ENCODE measurements at places on chromosomes 7 and 10.

- DNase-seq = no peak
These were observed 175.4 kb upstream of the AKR1E2 start for GRCh38 chr10:4650582-4650981.

DNA sequence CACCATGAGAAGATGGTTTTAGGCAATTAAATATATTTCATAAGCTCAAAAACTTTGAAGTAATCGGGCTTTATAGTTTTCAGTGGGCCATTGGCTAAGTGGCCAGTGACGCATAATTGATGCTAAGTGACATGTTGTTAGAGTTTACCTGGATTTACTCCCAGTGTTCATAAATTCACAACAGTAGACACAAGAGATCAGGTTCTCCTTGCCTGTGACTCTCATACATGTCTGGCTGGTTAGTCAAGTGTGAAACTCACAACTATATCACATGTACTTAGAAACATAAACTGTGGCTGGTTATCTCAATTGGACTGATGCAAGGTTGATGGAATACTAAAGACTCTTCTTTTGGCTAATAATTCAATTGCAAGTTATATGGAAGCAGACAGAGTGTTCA, 26.2 kb downstream of the ASB15 start:
- no peak for DNase-seq

GRCh38 chr10:113680190-113681111, 739 bp downstream of the CASP7 start:
- peak; percentile 78 for DNase-seq

GRCh38 chr7:14270099-14270498, 280.6 kb upstream of the ETV1 start:
- DNase-seq = no peak

DNA sequence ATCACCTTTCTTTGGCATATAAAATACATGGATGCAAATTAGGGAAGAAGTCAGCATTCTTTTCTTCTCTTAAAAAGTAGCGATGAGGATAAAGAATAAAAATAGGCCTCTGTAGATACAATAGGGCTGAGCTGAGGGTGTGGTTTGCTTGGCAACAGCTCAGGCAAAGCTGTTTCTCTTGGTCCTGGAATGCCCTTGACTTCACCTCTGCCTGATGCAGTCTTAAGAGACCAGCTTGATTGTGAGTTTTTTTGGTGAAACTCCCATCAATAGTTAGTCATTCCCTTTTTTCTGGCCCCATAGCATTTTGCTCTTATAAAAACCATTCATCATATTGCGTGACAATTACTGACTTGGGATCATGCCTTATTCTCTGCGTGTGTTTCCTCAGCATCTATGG, 42.1 kb upstream of the MKLN1 start:
- no peak for DNase-seq

GRCh38 chr10:96683065-96683464, 37.2 kb downstream of the PIK3AP1 start:
- DNase-seq = peak; percentile 64

GRCh38 chr7:48140001-48140681, 31.1 kb upstream of the ABCA13 start:
- DNase-seq = no peak

DNA sequence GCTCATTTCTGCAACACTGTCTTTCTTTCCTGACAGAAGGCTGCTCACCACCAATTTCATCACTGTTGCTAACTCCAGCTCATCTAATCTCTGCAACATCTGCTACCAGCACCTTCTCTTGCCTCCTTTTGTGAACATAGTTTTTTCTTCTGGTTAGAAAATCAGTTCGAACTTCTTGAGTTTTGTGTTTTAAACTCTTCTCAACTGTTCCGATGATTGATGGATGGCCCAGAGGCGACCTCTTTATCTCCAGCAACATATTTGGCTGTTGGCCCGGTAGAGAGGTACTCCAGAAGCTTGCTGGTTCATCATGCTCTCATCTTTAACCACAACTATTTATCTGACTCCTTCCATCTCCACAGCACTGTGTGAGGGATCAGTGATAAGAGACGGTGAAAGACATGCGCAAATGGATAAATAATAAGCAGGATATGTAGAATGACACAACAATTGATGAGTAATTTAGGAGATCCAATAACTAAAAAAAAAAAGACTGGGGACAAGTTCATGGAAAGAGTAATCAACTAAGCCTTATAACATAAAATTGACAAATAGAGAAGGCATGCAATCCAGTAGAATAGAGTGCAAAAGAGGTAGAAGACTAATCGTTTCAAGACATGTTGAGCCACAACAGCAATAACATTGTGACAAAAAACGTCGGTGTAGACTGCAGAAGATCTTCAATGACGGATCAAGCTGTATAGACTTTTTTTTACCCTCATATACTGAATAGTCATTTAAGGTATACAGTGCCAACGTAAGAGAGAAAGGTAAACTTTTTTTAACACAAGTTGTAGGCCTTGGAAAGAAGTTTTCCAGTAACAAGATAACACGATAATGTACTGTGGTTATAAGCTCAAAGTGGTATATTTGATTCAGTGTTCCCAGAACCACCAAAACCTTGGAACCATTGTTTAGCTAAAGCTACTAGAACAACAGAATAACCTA, 152.2 kb downstream of the CRPPA start:
- peak; percentile 86 for DNase-seq

GRCh38 chr10:1048349-1048731, 579 bp downstream of the IDI1 start:
- no peak for DNase-seq

GRCh38 chr10:18368273-18368672, 228.0 kb downstream of the CACNB2 start:
- no peak for DNase-seq

DNA sequence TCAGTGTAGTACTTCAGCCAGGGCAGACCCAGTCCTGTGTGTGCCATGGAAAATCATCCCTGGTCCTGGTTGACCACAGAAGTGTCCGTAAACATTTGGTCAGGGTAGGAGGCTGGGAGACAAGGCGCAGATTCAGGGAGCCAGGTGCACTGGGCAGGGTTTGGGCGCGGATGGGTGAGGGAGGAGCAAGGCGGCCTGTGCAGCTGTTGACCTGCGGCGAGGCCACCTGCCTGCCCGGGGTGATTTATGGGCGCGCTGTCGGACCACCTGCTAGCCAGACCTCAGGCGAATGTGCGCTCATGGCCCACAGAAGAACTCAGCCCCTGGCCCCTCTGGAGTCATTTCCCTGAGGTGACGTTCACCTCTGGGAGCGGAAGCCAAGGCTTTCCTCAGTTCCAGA, 6.6 kb downstream of the SFRP5 start:
- no peak for DNase-seq

GRCh38 chr7:140451716-140452115, 27.6 kb downstream of the MKRN1 start:
- DNase-seq = no peak

DNA sequence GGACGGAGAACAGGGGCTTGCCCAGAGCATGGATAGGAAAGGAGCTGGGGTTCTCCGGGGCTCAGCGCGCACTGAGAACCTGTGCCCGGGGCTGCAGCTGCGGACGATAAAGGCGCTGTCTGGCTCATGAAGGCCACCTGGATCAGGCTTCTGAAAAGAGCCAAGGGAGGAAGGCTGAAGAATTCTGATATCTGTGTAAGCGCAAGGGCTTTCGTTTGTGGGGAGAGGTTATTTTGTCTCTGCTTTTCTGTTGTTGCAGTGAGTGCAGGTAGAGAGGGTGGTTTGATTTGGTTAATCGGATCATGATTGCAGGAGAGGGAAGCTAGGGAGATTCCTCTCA, 250.5 kb downstream of the NSUN6 start:
- no peak for DNase-seq

DNA sequence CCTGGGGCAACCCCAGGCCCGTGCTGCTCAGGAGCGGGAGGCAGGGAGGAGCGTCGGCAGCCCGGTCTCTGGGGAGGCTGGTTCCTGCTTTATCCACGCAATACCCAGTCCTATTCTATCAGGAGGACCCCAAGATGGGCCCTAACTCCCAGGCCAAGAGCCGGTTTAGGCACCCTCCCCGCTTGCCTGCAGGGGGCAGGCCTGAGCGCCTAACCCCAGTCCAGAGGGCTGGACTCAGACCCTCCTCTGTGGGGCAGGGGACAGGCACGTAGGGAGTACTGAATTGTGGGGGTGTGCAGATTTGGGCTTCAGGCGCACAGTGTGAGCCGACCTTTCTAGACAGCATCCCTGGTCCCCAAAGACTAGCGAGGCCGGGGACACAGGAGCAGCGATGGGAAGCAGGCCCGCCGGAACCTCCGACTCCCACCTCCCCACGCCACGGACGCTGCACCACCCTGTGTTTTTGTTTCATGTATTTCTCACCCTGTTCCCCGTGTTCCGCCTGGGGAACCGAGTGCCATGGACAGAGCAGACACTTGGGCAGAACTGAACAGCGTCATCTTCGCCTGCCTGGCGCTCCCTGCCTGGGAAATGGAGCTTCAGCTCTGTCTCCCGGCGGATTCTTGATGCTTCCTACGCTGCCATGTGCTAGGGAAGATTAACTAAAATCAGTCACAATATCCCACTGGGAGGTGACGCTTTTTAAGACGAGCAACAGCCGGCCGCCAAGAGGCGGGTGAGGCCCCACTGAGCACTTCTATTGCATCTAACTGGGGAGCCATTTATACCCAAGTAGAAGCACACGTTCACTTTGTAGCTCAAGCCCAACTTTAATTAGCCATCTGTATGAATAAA, 5.3 kb downstream of the NUDT1 start:
- DNase-seq = no peak

DNA sequence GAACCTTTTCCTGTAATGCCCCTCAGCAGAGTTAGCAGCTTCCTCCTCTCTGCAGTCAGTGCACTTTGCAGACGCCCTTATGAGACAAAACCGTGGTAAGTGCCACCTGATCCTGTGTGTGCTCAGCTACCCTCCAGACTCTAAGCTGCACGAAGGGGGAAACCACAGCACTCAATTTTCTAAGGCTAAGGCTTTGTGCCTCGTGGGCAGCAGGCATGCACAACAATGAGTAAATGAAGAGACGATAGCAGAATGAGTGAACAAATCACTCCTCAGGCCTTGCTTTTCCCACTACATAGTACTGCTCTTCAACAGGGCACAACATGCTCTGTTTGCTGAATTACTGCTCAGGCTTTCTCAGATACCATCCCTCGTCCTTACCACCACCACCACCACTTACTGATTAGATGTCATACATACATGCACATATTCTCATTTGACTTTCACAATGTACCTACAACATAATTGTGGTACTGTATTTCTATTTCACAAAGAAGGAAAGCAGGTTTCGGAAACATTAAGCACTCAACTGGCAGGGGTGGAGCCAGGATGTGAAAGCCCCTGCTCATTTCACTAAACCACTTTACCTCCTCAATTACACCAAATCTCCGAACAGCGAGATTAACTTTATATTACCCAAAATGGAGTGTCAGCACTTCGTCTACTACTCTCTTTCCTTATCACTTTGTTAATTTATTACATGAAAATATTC, 85.4 kb downstream of the ICA1 start:
- DNase-seq = no peak

- no peak for DNase-seq
These were observed at the start of gene SHOC2 for GRCh38 chr10:110919349-110919931. Gene SHOC2 (plus strand): TSS chr10:110919604. CDS start chr10:110964359, 44,755 bp downstream.

DNA sequence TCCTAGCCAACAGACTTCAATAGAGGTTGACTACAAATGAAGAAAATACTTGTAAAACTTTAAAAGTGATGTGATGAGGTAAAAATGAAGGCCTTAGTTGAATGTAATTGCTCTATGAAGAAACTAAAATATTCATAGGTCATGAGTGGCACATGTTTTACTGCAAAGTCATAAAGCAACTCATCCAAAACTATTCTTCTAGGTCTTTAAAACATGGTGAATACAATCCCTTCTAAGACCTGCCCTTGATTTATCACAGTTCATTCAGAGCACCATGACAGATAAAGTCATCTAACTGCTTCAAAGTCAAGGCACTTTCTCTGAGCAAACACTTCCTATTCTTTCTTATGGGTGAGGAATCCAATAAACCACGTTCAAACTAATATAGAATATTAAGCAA, 713.5 kb downstream of the SORCS1 start:
- peak; percentile 58 for DNase-seq

GRCh38 chr10:6164271-6165095, 38.2 kb upstream of the PFKFB3 start:
- no peak for DNase-seq

- no peak for DNase-seq
These were observed 2.6 kb upstream of the KAT6B start for GRCh38 chr10:74823791-74824183.

GRCh38 chr7:141490474-141490873, 60.7 kb upstream of the AGK start:
- no peak for DNase-seq

DNA sequence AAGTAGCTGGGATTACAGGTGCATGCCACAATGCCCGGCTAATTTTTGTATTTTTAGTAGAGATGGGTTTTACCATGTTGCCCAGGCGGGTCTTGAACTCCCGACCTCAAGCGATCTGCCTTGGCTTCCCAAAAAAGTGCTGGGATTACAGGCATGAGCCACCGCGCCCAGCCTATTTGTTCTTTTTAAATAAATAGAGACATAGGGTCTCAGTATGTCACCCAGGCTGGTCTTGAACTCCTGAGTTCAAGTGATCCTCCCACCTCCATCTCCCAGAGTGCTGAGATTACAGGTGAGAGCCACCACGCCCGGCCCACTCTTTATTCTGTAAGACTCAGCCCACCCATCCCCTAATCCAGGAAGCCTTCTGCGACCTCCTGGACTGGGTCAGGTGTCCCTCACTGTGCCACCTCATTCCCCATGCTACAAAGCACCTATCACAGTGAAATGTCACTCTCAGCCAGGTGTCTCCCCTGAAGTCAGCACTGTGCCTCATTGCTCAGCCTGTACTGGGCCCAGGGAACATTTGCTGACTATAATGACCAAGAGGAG, 2.8 kb downstream of the TMEM120A start:
- no peak for DNase-seq

DNA sequence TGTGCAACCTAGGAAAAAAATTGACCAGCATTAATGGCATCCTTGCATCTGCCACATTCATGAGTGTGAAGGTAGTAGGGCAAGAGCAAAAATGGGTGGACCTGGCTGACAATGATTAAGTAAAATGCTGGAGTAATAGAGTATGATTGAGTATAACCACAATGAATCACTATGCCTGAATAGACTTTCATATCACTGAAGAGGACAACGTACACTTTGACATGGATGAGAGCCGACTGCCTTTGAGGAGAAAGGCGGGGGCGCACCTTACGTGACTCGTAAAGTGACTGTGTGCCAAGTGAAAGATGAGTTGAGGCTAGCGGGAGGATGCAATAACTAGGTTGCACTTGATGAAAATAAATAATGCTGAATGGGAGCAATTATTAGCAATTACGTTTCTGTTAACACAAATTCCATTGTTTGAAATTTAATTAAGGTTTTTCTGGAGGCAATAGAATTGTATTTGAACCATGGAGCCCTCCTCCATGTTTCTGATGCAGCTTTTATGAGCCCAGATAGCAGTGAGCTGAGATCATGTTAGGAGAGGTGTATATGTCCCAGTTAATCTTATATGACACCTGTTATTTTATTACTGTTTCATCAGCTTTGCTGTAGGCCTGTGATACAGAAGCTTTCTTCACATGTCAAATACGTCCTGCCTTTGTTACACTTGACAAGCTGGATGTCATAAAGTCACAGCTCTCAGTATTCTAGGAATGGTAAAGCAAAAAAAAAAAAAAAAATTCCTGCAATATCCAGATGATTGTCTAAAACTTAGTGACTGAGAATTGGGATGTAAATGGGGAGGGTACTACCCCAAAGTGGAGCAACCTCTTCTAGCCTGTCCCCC, 596.5 kb downstream of the NXPH1 start:
- DNase-seq = no peak
